ENCODE measurements at places on chromosomes 5 and 9.
A peak's percentile ranks its signal among the peaks of the same experiment; 100 is the strongest.

GRCh38 chr9:131864531-131864930, 124.7 kb upstream of the RAPGEF1 start:
- DNase-seq: peak; percentile 91

GRCh38 chr5:121797681-121798518, 53.8 kb upstream of the FTMT start:
- no peak for DNase-seq

- no peak for DNase-seq
These were observed 91.3 kb upstream of the GPBP1 start for GRCh38 chr5:57082441-57083067.

GRCh38 chr5:42749020-42749419, 7.6 kb upstream of the CCDC152 start:
- DNase-seq: no peak

DNA sequence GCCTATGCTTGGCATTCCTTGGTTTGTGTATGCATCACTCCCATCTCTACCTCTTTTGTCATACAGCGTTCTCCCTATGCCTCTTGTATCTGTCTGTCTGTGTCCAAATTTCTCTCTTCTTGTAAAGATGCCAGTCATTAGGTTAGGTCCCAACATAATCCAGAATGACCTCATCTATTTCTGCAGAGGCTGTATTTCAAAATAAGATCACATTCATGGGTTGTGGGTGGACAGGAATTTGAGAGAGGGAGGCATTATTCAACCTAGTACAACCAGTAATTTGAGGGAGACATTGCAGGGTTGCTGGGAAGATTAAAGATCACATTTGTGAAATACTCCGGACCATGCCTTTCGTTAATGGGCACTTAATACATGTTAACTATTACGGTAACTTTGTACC, 155.0 kb downstream of the MAN2A1 start:
- no peak for DNase-seq

- DNase-seq: no peak
These were observed 352.0 kb downstream of the PARP8 start for GRCh38 chr5:51018423-51018822.

DNA sequence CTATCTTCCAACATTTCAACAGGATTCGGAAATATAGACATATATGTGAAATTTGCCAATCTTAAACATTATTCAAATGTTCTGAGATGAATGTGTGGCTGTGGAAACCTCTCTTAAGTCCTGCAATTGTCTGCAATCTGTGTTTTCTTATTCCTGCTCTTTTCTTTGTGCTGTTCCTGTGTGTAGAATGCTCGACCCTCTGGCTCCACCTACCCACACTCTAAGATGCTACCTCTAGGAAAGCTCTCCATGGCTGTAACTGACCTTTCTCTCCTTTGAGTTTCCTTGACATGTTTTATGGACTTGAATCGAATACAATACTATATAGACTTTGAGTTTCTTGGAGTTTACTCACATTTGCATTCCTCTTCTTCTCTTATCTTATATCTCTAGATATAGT, 120.6 kb upstream of the ASTN2 start:
- no peak for DNase-seq

- no peak for DNase-seq
These were observed 28.5 kb upstream of the ABO start for GRCh38 chr9:133303266-133304157.

DNA sequence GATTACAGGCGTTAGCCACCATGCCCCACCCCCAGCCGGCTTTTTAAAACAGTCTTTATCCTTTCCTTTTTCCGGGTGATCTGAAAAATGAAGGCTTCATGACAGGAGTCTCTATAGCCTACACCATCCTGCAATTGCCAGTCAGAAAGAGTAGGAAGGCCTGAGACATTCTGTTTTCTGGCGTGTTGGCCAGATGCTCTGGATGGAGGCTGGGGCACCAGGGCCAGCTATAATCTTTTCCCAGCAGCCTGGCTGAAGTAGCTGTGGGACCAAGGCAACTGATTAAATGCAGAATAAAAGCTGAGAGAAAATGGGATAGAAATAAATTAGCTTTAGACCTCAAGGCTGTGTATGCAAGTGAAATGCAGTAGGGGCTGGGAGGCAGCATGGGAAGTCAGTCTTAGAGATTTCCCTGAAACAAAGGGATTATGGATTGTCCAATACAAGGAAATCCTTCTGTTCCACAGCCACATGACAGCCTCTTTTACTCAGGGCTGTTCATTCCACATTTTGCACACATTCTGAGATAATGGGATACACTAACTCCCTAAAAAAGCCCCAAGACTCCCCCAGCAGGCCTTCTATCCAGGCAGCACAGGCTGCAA, 116.0 kb upstream of the LRRTM2 start:
- no peak for DNase-seq

GRCh38 chr9:124290743-124291554, 33.2 kb downstream of the NEK6 start:
- no peak for DNase-seq

GRCh38 chr9:33272061-33272460, 7.2 kb downstream of the CHMP5 start:
- DNase-seq: no peak
